ENCODE measurements at places on chromosomes 4 and X.

DNA sequence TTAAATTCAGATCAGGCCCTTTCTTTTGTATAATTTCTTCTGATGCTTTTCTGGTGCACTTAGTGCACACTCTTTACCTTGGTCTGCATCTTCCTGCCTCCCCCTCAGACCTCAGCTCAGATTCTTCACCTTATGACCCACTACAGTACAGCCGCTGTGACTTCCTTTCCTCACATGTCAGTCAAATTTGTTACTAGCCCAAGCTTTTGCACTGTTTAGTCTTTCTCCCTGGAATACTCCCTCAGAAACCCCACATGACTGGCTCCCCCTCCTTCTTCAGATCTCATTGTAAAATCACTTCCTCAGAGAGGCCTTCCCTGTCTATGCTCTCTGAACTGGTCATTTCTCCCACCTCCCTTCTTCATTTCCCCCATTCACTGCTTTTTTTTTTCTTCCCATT, 132.9 kb downstream of the FRAS1 start:
- DNase-seq, result no peak

GRCh38 chrX:70219938-70220764, 14.3 kb upstream of the AWAT1 start:
- DNase-seq, result no peak

GRCh38 chrX:109345856-109346255, 136.0 kb downstream of the GUCY2F start:
- DNase-seq, result no peak

- DNase-seq, result no peak
Measured at GRCh38 chrX:123436512-123437136, 252.5 kb downstream of the GRIA3 start.

DNA sequence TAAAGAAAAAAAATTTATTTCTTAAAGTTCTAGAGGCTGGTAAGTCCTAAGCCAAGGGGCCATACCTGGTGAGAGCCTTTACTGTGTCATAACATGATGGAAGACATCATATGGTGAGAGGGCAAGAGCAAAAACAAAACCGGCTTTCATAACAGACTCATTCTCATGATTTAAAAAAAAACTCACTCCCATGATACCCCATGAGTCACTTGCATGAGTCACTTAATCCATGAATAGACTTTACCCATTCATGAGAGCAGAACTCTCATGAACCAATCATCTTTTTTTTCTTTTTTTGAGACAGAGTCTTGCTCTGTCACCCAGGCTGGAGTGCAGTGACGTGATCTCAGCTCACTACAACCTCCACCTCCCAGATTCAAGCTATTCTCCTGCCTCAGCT, 369.7 kb upstream of the DIAPH2 start:
- no peak for DNase-seq

DNA sequence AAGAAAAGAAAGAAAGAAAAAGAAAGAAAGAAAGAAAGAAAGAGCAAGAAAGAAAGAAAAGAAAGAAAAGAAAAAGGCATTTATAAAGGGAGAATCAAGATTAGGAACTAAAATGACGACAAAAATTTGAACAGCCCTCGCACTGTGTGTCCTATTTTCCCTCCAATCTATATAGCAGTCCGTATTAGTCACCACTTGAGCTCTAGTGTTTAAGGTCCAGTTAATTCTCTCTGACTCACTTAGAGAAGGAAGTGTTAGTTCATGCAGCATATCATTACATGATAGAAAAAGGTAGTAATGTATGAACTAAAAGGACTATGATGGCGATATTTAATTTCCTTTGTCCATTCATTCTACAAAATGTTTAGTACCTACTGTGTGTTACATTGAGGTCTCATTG, 122.7 kb downstream of the CBLL2 start:
- no peak for DNase-seq
